Muscle of back (tissue), 13 donors: ENCODE measurements at places on chromosomes 2 and 18. TPM values are rescaled to one million over a fixed set of nuclear protein-coding genes. Genes with fewer than 3 reads are reported as not detected.
A peak's percentile ranks its signal among the peaks of the same experiment; 100 is the strongest.

GRCh38 chr2:188628989-188629752 lies 337.5 kb downstream of the GULP1 start:
- DNase-seq: no peak

DNA sequence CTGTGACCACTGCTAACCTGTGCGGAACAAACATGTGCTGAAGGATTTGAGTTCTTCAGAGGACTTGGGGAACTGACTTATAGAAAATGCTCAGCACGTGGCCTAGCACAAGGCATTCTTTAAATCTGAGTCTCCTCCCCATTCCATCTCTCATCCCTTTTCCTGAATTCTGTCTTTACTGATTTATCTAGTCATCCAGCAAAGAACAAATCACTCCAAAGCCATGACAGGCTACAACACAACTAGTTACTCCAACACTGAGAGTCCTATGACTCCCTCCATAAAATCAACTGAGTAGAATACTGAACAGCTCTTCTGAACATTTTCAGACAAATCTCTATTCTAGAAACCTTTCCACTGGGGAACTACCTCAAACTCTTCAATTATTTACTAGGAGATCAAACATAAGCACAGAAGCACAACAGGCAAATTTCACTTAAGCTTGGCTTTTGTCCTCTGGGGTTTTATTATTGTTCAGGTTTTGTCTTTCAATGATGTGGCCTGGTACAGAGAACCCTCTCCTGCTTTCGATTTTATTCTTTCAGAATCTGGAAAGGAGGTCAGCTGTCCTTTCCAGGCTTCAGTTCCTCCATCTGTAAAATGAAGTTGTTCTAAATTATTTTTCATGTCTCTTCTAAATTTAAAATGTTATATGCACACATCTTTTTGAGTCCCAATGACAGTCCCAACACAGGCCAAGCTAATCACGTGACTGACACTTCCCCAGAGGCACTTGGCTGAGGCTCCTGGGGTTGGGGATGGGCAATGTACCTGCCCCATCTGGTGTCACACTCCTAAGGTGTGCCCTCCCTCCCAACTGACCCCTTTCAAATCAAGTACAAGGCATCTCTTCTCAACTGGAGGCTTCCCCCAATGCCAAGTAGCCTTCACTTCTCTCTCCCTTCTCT lies 31.8 kb downstream of the RNU4ATAC start:
- no peak for DNase-seq

DNA sequence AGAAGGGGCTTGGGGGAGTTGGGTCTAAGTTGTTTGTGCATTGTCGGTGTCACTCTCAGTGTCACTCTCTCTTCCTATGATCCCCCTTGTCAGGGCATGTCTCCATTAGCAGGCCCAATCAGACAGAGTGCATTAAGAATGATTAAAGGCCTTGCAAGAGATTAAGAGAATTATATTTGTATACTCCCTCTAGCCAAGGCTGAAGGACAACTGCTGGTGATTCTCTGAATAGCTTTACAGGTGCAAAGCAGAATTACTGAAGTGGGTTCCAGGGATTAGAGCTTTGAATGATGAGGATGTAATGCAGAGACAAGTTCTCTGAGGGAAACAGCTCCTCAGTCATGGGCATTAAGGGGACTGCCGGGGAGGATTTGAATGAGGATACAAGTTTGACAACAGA lies 104.8 kb upstream of the LGALSL start:
- DNase-seq: no peak

GRCh38 chr2:61910603-61911002 lies 5.1 kb downstream of the COMMD1 start:
- no peak for DNase-seq

DNA sequence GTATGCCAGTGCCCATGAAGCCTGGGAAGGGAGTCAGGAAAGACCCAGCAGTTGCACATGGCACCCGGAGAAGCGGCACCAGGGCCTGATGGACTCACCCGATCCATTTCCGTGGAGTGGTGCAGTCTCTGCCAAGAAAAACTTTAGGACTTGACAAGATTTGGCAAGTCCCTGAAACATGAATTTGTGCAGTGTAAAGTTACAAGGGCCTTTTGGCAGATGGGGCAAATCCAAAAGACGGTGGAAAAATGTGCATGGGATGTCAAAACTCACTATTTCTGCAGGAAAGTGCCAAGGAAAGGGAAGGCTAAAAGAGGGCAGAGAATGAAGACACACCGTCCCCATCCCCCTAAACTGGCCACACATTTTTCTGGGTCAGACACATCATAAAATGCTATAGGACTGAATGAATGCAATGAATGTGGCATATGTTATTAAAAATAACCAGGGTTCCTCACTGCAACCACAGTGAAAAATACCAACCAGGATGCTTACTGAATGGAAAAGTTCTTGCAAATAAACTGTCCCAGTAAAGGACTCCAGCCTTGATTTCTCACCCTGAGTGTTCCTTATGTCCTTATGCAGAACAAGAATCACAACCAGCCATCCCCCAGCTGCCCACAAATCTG lies 173.5 kb upstream of the SIX2 start:
- DNase-seq: no peak

GRCh38 chr2:122710049-122710448 lies 954.6 kb downstream of the TSN start:
- no peak for DNase-seq

GRCh38 chr2:6747433-6747832 lies 118.3 kb downstream of the CMPK2 start:
- no peak for DNase-seq

DNA sequence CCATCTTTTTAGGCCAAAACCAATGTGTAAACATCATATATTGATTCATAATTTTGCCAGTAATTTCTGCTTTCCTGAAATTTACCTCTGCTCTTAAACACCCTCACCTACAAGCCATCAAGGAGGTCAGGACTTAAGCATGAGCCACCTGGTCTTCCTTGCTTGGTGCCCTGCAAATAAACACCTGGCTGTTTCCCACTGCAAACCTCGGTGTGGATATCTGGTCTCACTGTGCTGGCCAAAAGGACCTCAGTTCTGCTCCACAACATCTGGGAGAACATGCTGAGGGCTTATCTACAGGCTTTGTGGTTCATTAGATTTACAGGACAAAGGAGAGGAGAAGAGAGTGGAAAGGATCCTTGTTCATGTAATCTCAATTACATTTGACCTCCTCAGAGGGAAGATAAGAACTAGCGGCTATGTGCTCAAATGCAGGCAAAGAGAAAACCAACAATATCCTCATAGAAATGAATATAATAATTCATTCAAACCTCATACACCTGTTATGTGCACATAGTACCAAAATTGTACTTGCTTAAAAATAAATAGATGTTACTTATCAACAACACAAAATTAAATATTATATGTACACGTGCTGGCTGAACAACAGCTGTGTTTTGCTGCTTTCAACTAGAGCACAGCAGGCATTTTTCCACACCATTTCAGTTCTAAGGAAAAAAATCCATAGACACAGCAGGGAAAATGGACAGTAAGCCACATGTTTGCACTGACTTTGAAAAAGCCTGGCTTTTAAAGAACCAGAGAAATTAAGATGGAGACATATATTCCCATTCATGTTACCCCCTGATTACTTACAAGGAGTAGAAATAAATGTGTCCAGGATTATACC lies 465.1 kb downstream of the LPIN1 start:
- DNase-seq: no peak

- peak; percentile 58 for DNase-seq
Measured at GRCh38 chr2:224217962-224218347, 178.9 kb upstream of the SERPINE2 start.

GRCh38 chr2:75792146-75792545 lies 81.4 kb upstream of the GCFC2 start:
- no peak for DNase-seq

DNA sequence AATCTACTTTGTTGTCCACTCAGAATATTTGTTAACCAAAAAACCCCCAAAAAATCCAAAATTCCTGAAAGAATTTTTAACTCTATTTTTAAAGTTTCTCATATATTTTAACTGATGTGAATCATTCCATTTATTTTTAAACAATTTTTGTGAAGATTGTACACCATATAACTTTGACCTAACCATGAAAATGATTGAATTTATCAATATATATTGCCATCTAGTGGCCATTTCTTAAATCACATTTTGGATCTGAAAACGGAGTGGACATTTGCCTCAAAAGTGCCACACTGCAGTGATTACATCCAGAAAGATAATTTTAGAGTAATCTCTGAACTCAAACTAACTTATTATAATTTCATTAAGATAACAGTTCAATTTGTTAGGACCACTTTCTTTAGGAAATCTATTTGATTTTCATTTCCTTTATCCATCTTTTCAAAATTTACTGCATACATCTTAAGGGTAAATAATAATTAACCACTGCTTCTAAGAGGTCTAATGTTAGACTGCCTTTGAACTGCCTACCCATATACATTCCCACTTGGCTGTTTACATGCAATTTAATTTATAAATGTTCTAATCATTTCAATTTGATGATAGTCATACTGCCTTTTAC lies 71.1 kb downstream of the DSC3 start:
- DNase-seq: peak; percentile 44

DNA sequence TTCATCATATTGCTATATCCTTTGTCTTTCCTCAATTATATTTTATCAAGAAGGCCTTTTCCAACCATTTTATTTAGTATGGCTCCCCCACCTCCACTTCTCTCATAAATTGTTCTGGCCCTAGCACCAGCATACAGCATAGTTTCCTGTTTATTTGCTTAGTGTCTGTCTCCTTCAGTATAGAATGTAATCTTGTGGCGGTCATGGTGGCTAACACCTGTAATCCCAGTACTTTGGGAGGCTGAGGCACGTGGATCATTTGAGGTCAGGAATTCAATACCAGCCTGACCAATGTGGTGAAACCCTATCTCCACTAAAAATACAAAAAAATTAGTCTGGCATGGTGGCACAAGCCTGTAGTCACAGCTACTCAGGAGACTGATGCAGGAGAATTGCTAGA lies 39.6 kb upstream of the CLASP1 start:
- no peak for DNase-seq

DNA sequence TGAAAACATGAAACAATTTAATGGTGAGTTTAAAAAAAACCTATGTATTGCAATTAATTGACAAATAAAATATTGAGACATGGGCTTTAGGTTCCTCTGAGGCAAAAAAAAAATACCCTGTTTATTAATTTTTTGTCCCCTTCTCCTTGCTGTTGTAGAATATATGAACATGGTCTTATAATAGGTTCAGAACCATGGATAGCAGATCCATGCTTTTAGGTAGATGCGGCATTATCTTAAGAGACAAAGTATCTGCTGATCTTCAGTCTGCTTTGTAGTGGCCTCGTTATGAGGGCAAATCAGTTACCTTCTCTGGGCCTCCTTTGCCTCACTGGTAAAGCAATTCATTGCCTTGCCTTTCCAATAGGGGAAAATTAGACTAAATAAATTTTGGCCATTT lies 850.7 kb downstream of the NRXN1 start:
- no peak for DNase-seq

DNA sequence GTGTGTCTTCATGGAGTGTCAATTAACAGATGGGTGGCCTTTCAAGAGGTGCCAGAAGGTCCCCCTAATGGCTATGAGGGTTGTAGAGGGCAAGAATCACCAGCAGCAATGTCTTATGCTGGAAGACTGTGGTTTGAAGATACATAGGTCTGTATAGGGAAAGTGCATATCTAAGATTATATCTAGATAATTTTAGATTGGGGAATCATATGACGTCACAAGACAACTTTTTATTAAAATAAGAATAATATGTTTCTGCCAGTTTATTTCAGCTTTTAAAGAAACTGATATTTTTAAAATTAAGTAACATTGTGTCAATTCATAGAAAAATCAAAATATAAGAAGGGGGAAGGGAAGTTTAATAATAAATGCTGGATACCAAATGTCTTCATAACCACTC lies 162.3 kb downstream of the TTN start:
- DNase-seq: no peak

- no peak for DNase-seq
Measured at GRCh38 chr2:51441786-51442185, 409.9 kb upstream of the NRXN1 start.

DNA sequence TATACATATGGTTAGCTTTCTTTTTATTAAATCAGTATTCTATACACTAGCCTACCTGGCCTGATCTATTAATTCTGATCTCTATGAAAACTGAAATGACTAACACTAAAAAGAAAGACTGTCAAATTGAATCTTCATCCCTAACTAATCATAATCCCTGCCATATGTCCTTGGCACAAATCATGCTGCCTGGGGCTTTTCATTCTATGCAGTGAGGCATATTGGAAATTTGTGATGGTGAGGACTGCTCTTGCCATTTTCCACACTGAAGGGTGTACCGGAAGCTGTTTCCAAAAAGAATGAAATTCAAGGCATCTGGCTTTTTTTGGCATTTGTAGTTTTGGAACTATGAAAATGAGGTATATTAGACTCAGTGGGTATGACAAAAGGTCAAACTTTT lies 39.7 kb downstream of the RAPGEF4 start:
- DNase-seq: no peak

DNA sequence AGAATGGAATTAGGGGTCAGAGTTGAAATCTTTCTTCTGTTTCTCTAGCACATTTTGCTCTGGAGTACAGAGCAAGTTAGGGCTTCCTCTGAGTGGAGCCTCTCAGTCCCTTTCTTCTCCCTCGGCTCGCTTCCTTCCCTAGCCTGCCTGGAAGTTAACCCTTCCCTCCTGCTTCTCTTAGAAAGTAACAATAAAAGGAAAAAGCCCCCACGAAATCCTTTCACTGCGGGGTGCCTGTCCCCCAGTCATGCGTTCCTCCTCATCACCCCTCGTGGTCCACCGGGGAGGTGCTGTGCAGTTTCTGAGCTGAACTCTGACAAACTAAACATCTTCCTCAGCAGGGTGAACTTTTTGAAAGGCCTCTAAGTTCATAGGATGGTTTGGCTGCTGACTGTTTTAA lies 2.0 kb downstream of the IGFBP2 start:
- DNase-seq: no peak

- DNase-seq: peak; percentile 14
Measured at GRCh38 chr2:196758474-196759377, 40.8 kb downstream of the GTF3C3 start.

GRCh38 chr2:28643911-28644334 lies 107.7 kb upstream of the PPP1CB start:
- DNase-seq: no peak

- DNase-seq: no peak
Measured at GRCh38 chr2:73307720-73308119, 14.4 kb upstream of the EGR4 start.

Gene IL36B
- polyA plus RNA-seq: not detected

Gene STPG4
- polyA plus RNA-seq: not detected

Gene GAL3ST2
- 0.26 TPM for polyA plus RNA-seq

Gene ADD2
- polyA plus RNA-seq: 3.2 TPM

Gene LRP2
- 0.15 TPM for polyA plus RNA-seq

Gene TMEM178A
- polyA plus RNA-seq: 10.3 TPM

Gene TWIST2
- 9.5 TPM for polyA plus RNA-seq

Gene REG3A
- not detected for polyA plus RNA-seq

Gene PLB1
- polyA plus RNA-seq: 2.2 TPM

Gene MDH1B
- polyA plus RNA-seq: 0.42 TPM

Gene TEX44
- polyA plus RNA-seq: not detected

Gene STAT1
- polyA plus RNA-seq: 38.1 TPM
